ENCODE measurements at places on chromosomes 2 and 18.

GRCh38 chr18:24488824-24489493, 28.5 kb downstream of the HRH4 start:
- DNase-seq = peak; percentile 58

- DNase-seq = no peak
These were observed 232.1 kb downstream of the TMX3 start for GRCh38 chr18:68482815-68483214.

- peak; percentile 68 for DNase-seq
These were observed 24.7 kb upstream of the COLEC12 start for GRCh38 chr18:525036-525797.

GRCh38 chr2:176135035-176135440, 5.5 kb downstream of the HOXD8 start:
- DNase-seq = no peak

DNA sequence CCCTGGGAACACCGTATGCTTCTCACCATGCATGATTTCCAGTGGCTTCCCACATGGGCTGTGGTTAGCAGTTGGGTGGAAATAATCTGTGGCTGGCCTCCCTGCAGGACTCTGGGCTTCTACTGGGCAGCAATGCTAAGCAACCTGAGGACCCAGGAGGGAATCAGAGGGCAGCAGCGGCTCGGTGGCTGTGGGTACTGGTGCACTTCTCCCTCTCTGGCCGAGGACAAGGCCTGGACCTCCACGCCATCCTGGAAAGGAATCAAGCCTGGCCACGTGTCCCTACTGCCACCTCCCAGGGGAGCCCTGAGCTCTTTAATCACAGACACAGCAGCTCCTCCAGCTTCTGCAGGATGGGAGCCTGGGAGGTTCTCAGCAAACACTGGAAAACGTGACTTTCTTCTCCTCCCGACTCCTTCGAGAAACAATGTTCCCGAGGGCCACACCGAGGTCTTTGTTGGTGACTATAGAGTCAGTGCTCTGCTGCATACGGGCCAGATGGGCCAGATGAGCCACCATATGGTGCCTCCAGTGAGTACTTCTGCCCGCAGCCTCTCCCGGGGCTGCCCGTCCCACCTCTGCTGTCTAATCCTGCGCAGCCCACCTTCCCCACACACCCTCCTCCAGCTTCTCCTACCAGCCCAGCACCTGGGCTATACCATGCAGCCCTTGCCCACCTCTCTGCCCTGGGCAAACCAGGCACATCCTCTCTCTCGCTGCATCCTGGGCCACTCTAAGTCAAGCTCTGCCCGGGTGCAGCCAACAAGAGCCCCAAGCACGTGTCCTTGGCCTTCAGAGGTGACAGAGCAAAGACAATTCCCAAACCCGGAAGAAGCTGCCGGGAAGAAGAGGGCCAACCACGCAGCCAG, 42.8 kb upstream of the OTOS start:
- DNase-seq = no peak

DNA sequence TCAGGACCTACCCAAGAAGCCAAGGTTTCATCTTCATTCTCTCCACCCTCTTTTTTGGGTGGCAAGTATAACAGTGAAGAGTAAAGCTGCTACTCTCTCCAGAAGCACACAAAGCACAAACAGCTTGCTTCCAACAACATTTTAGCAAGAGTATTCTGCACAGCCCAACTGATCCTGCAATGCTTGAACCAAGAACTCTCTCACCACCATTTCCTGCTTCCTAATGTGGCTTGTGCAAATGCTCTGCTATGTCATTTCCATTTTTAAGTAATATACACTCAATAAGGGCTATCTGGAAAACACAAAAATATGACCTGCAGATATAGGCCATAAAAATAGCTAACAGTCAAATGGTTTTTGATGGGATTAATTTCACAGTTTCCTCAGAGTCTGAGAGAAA, 24.1 kb upstream of the IHH start:
- DNase-seq = no peak

DNA sequence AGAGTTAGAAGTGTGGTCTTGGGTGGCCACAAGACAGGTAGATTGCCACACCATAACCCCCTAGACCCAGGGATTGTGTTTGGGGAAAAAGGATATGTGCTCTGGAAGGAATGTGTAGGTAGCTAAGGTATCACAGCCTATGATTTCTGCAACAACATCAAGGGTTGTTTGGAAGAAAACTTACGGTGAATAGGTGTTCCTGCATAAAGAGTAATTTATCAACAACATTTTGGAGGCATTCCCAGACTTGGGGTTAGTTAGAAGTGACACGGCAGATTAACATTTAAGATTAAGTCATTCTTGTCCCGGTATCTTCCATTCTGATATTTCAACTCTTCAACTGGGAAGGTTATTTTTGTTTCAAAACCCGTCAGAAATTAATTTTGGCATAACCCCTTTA, 65.5 kb downstream of the SPP2 start:
- no peak for DNase-seq

DNA sequence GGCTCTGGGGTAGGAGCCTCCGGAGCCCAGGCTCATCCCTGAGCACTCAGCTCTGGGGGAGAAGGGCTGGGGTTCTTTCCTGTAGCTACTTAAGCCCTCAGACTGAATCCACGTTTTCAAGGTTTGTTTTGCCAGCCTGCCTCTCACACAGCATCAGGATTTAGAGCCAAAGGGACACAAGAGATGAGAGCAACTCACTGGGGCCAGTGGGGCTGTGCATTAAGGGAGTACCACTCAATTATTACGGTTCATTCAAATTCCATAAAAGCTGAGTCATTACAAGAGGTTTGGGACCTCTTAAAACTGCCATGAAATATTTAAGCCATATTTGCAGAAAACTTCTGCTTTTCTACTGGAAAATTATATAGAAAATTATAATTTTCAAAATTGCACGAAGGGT, 17.1 kb upstream of the SNED1 start:
- DNase-seq = peak; percentile 52

- DNase-seq = peak; percentile 84
These were observed 412 bp upstream of the NCK2 start for GRCh38 chr2:105744091-105744908.

- DNase-seq = no peak
These were observed 210.7 kb downstream of the CCDC102B start for GRCh38 chr18:69008538-69008937.

- DNase-seq = no peak
These were observed 280.5 kb downstream of the NRXN1 start for GRCh38 chr2:50751311-50752031.

DNA sequence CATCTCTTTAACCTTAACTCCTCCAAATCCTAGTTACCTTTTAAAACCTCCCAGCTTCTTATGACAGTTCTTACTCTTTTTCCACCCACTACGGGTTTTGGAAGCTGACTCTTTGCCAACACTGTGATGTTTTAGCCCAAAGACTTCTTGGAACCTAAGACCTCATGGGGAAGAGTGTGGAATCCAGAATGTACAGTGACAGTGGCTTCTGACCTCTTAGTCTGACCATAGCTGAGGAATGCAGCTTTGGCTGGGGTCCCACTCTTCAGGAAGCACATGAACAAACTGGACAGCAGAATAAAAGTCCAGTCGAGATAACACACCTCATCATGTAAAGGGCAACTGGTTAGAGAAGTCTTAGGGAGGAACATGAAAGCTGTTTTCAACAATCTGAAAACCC, 161.1 kb upstream of the PKDCC start:
- DNase-seq = no peak

GRCh38 chr2:186726938-186727337, 33.1 kb downstream of the FAM171B start:
- peak; percentile 4 for DNase-seq

DNA sequence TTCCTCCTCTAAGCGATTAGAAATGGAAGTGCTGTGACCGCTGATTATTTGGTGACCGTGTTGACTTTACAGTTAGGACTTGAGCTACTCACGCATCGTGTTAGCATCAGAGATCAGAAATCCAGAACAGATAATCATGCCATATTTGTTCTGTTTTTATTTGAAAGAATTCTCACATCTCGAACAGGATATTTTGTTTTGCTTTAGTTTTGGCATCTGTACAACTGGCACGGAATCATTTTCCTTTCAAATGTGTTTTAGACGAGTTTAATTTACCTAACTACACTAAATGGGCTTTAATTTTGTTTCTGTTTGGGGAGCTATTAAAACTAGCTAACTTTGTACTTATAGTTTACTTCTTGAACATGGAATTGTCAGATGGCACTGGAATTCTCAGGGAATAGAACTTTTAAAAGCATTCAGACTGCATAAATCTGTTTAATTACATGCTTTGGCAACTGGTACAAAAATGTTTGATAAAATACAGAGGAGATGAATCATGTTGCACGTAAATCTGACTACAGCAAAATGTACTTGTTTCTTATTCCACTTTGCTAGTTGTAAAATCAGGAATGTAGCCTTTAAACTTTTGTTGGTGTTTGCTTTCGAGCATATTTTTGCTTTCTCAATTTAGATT, 1.4 kb downstream of the ITPRID2 start:
- peak; percentile 18 for DNase-seq

- no peak for DNase-seq
These were observed 575.1 kb upstream of the CDH7 start for GRCh38 chr18:65175681-65176080.

DNA sequence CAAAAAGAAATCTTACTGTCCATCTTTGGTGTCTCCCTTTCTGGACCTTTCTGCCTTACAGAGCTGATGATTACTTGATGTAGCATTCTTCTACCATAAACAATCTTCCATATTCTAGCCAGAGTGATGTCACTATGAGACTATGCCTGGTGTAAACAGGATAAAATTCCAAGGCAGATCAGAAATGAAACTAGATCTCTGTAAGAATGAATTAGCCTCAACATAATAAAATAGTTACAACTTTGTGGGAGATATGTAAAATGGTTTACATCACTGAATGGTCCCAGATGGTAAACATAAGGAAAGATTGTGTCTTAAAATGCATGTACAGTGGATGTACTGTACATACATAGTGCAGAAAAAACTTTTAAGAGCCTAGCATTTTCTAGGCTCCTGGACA, 112.3 kb upstream of the ZNF521 start:
- peak; percentile 58 for DNase-seq
